Activated CD4-positive, CD25-positive, alpha-beta regulatory T cell (primary cell): ENCODE measurements at places on chromosomes 3 and 15.

GRCh38 chr3:17407576-17407975 lies 334.9 kb downstream of the TBC1D5 start:
- DNase-seq: no peak

DNA sequence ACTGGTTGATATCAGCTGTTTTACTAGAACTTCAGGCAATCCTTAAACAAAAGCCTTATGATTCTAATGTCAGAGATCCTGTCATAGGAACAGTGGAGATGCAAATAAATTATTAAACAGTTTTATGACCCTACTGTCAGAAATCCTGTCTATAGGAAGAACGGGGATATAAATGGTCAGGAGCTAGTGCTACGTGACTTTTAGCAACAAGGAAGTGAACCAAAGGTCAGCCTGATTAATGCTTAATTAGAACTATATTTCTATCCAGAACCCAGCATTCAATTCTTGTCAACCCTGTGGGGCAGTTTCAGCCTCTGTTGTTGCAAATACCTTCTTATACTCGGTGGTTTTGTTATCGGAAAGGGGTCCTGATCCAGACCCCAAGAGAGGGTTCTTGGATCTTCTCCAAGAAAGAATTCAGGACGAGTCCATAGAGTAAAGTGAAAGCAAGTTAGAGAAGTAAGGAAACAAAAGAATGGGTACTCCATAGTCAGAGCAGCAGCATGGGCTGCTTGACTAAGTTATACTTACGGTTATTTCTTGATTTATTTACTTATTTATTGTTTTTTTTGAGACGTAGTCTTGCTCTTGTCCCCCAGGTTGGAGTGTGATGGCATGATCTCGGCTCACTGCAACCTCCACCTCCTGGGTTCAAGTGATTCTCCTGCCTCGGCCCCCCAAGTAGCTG lies 59.9 kb upstream of the RNU6-1 start:
- DNase-seq: no peak

GRCh38 chr3:52249683-52250082 lies 4.1 kb downstream of the PPM1M start:
- DNase-seq: no peak

DNA sequence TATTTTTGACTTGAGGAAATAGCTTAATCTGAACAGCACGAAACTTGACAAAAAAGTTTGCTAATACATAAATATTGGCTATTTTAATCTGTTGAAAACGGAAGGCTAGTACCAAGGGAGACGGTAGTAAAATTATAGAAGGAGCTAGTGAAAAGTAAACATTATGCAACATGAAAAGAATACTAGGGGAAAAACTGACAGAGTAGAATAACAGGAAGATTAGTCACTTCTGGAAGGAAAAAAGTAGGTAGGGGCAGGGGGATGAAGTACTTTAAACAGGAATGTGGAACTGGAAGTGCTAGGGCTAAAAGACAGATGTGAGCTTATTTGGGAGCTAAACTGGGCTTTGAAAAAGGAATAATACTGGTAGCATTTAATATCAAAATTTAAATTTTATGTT lies 60.1 kb downstream of the MBNL1 start:
- DNase-seq: no peak

DNA sequence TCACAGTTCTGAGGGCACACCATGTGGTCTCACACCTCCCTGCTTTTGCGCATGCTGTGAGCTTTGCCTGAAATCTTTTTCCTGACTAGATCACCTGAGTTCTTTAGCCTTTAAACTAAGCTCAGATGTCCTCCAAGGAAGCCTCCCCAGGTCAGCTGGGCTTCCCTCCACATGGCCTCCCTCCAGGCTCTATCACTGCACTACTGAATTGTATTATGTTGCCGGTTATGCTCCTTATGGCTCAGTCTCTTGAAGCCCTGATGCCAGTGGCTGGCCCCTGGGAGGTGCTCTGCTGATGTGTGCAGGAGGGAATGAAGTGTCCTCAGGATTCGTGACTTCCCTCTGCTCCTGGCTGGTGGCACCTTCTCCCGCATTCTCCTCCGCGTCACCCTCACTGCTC lies 93.3 kb upstream of the BLM start:
- DNase-seq: no peak

GRCh38 chr3:101020351-101021015 lies 27.3 kb upstream of the ABI3BP start:
- no peak for DNase-seq
